Fibroblast of lung (primary cell): ENCODE measurements at places on chromosomes 3 and 15. TPM values are rescaled to one million over a fixed set of nuclear protein-coding genes. Genes with fewer than 3 reads are reported as not detected.
A peak's percentile ranks its signal among the peaks of the same experiment; 100 is the strongest.

- no peak for DNase-seq
These were observed 55.2 kb downstream of the KAT2B start for GRCh38 chr3:20095470-20095869.

DNA sequence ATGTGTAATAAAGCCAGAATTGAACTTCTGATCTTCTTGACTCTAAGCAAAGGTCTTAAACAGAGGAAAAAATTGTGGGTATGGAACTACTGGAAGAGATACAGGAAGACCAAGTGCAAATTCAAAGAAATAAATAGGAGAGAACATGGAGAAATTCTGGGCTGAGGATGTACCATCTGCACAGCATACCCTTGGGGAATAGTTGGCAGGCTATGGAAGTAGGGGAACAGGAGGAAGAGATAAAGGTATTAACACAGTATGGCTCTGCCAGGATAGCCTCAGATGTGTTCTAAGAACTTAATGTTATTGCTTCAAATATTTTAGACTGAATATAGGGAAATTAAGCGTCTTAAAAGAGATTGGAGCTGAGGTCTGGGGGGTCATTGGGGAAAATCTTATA, 485.4 kb downstream of the CNTN3 start:
- no peak for DNase-seq

DNA sequence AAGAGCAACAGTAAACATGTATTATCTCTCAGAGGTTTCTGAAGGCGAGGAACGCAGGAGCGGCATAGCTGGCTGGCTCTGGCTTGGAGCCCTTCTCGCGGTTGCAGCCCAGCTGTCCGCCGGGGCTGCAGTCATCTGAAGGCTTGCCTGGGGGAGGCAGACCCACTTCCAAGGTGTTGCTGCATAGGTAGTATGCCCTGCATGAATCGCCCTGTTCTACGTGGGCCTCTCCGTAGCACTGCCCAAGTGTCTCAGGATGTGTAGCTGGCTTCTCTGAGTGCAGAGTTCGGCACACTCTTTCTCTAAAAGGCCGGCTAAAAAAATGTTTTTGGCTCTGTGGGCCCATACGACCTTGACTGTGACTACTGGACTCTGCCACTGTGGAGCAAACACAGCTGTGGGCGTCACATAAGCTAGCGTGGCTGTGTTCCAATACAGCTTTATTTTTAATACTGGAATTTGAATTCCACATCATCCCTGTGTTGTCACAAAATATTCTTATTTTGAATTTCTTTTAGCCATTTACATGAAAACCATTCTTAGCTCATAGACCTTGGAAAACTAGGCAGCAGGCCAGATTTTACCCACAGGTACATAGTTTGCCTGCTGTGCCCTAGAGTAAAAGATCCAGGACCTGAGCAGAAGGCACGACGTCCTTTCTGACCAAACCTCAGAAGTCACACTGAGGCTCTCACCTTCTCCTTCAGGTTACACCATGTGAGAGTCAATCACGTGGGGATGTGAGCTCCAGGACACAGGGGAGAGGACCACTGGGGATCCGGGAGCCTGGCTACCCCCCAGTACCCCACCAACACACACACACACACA, 55.9 kb downstream of the PGPEP1L start:
- DNase-seq, result no peak

- DNase-seq, result no peak
These were observed 600.5 kb downstream of the EDEM1 start for GRCh38 chr3:5787861-5788488.

GRCh38 chr15:39269821-39270220, 311.1 kb upstream of the THBS1 start:
- DNase-seq, result no peak

- no peak for DNase-seq
These were observed 233.6 kb upstream of the LYSMD4 start for GRCh38 chr15:99966815-99967214.

- DNase-seq, result no peak
These were observed 222.9 kb upstream of the NDN start for GRCh38 chr15:23910030-23910429.

- DNase-seq, result no peak
These were observed 11.0 kb upstream of the KCNMB2 start for GRCh38 chr3:178525251-178525650.

- peak; percentile 70 for DNase-seq
These were observed 148.6 kb downstream of the SUCNR1 start for GRCh38 chr3:152021951-152022461.

DNA sequence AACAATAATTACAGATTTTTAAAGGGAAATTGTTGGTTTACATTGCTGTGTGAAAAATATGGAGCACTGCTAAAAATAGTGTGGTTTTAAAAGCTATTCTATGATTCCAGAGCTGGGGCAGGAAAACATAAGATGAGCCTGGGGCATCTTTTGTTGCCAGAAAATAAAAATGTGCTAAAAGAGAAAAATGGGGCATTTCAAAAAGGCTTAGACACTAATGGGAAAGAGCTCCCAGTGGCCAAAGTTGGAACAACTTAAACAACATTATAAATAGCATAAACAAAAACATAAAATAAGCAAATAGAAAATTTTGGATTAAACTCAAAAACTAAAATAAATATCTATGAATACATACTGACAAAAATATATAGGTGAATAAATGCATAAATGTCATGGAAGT, 478.9 kb downstream of the NLGN1 start:
- no peak for DNase-seq

DNA sequence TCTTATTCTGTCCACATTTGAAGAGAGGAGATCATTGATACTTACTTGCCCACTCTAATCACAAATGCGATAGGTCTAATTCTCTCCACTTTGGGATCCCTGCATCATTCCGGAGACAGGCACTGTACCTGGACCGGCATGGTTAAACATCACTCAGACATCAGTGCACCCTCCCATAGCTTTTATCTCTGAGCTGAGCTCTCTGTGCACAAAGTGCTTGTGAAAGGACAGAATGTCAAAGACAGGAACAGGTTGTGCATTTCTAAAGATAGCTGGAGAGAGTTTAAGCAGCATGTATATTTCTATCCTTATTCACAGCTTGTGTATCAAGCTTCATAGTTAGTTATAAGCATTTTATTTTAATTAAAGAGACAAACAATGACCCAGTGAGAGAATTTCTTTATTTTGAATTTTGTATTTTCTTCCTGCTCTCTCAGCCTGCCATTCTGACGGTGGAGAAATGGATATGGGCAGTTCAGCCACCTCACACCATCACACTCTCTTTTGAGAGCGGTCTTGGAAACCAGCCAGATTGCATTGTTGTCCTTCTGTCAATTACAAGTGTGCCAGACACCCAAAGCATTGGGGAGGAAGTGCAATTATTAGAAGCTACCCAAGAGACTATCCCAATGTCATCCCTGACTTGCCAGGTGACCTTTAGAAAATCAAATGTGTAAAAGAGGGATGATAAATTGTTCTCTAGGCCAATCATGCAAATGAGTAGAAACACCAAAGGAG, 65.2 kb upstream of the CHL1 start:
- DNase-seq, result no peak

DNA sequence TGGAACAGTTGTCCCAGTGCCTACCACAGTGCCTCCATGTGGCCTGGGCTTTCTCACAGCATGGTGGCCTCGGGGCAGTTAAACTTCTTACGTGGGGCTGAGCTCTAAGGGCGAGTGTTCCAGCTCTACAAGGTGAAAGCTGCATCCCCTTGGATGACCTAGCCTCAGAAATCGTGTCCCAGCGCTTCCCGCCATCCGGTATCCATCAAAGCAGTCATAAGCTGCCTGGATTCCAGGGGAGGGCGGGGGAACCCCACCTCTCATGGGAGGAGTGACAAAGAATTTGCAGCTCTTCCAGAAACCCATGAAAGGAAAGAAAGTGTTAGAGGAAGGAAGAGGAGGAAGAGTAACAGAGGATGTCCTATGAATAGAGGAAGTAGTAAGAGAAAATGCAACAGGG, 45.8 kb upstream of the CCDC174 start:
- DNase-seq, result no peak

DNA sequence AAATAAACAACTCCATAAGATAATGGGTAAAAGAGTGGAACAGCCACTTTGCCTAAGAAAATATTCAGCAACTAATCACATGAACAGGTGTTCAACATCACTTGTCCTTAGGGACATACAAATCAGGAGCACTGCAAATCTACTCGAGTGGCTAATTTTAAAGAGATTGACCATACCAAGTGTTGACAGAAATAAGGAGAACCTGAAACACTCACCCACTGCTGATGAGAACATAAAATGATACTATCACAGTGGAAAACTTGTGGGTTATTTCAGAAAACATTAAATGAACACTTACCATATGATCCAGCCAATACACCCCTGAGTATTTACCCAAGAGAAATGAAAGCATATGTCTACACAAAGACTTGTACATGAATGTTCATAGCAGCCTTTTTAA, 70.5 kb downstream of the GABRB3 start:
- DNase-seq, result no peak

GRCh38 chr3:191644291-191644690, 183.3 kb downstream of the PYDC2 start:
- no peak for DNase-seq

GRCh38 chr15:96766366-96766765, 435.9 kb downstream of the NR2F2 start:
- no peak for DNase-seq

DNA sequence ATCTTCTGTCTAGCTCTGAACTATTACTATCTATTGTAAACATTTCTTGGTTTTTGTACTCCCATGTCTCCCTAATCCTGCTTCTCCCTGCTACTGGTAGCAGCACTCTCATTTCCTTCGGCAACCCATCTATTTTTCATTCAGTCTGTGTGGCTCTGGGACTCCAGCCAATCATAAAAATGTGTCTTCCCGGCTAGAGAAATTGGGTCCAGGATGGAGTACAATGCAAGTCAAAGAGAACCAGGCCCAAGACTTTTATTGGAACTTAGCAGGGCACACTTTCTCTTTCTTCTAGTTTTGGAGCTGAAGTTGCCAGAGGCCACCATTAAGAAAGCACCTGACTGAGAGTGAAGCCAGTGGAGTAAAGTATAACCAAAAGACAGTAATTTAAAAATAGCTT, 22.8 kb upstream of the ARHGEF26 start:
- DNase-seq, result no peak

DNA sequence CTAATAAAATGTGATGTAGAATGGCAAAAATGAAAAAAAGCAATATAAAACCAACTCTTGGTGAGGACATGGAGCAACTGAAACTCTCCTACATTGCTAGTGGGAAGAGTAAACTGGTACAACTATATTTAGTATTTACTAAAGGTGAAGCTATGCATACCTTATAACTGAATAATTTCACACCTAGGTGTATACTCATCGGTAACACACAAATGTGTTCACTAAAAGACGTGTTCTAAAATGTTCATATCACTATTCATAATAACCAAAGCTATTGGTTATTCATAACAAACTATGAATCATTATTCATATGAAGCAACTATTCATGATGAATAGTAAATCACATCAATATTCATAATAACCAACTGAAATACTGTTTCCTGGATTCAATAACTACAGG, 1030.3 kb downstream of the ROBO2 start:
- no peak for DNase-seq

DNA sequence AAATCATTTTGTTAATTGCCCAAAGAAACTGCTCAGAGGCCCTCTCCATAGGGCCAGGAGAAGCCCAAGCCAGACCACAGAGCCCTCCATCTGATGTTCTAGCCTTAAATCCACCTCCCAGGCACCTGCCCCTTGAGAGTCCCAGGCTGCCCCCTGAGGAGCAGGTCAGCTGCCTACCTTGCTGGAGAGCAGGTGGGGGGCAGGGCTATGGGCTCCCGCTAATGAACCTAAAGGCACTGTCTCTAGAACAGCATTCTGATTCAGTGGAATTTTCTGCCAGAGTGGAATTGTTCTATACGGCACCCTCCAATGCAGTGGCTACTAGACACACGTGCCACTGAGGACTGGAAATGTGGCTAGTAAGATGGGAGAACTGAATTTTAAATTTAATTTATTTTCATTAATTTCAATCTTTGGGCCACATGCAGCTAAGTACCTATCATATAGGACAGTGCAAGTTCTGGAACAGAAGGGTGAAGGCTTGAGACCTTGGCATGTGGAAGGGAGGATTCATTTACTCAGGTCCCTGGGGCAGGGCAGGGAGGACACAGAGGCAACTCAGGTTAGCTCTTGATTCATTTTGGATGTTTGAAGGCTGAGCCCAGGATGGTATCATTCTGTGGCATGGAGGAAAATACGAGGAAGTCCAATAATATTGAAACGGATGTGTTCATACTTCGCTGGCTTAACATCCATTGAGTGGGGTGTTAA, 11.4 kb downstream of the AMOTL2 start:
- no peak for DNase-seq

- DNase-seq, result no peak
These were observed 135.9 kb downstream of the RSL24D1 start for GRCh38 chr15:55060836-55061235.

DNA sequence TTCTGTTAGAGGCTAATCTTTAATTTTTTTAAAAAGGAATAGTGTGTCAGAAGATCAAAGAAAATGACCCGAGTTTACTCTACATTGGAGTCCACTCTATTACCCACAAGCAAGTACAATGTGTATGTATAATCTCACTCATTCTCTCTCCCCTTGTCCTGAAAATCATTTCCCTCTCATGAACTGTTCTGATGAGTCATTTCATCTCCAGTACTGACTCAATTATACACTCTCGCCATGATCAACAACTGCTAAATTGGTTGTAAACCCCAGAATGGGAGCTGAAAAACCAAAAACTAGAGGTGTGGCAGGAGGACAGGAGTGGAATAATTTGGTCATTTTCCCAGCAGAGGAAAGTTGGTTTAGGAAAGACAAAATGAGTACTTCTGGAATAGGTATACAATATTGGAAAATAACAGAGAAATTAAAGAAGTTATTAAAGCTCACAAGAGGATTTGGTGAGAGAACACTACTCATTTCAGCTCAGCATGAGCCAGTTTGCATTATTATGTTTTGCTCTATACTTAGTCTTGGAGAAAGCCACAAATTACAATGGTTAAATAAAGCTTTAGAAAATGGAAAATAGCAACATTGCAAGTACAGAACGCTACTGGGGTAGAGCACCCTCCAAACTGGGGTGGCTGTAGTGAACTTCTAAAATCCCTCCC, 144.3 kb upstream of the PFN2 start:
- DNase-seq, result peak; percentile 61

GRCh38 chr15:89057506-89058133, 30.6 kb upstream of the ABHD2 start:
- peak; percentile 69 for DNase-seq

DNA sequence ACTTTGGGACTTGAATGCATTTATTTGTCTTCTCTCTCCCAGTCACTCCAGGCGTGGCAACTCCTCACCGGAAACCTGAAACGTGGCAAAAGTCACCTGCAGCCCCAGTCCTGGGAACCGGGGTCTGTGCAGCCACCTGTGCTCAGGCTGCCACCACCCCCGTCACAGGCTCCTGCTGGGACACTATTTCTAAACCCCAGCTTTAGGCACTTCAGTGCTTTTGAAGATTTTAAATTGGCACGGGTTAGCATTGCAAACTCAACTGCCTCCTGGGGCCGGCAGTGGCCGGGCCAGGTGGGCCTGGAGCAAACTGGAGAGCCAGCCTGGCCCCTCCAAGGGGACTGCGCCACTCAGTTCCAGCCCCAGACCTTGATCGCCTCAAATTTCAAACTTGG, 146.7 kb upstream of the IQSEC1 start:
- DNase-seq, result no peak

The EPHB1 gene
- 0.50 TPM in 1 of 2 replicates, not detected in the other for total RNA-seq

The GLDN gene
- 22.9 and 50.7 TPM in 2 replicates for total RNA-seq

The OR5K2 gene
- not detected in 2 replicates for total RNA-seq

The BCL2A1 gene
- 5.9 and 8.9 TPM in 2 replicates for total RNA-seq

The RAD51 gene
- total RNA-seq, result 0.77 and 1.3 TPM in 2 replicates

The CACNA2D3 gene
- 0.77 and 1.8 TPM in 2 replicates for total RNA-seq

The SLC22A14 gene
- total RNA-seq, result under 0.01 and 0.17 TPM in 2 replicates

The MYL3 gene
- 0.50 and 0.51 TPM in 2 replicates for total RNA-seq

The SNTN gene
- total RNA-seq, result not detected in 2 replicates

The CHRNA3 gene
- not detected in 2 replicates for total RNA-seq

The CD200 gene
- total RNA-seq, result 0.17 and 0.26 TPM in 2 replicates

The NECTIN3 gene
- 45.2 and 58.1 TPM in 2 replicates for total RNA-seq
